Stimulated activated naive B cell treated with anti-CD40 and anti-IgM and Interleukin-4, amounts not matched to agents 10 μg/mL and 1 μg/mL and 100 μg/mL, for 72 hours (primary cell): ENCODE measurements at places on chromosomes 6 and 20.

DNA sequence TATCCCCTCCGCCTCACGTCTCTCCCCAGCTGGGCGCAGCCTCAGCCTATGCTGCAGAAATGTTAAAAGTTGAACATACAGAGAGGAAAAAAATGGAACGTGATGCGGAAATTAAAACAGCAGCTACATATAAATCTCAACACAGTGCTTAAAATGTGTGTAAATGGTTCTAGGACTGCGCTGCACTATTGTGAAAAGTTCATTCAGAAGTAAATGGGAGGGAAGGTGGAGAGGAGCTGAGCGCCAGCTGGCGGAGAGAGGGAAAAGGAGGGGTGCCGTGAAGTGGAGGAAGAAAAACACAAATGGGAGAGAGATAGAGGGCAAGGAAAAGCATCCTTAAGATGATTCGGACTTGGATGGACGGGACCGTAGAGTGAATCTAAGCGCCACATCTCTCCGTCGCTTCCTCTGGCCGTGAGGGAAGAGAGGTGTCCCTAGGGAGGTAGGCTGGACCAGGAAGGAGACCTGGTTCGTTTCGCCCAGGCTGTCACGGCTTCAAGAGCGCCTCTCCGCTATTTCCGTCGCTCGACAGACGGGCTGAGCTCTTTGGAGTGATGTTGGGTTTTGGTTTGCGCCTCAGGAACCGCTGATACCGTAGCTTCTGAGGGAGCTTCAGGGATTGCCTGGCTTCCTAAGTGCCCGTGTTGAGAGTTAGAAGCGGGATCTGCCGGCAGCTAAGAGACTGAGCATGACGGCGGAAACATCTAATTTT lies 113.7 kb downstream of the TRIM27 start:
- peaks cover 4% of the 10 kb centered on the region for H3K36me3 ChIP-seq
- peaks cover 77% of the 10 kb centered on the region for H3K27me3 ChIP-seq

- no peaks in the 10 kb centered on the region for H3K36me3 ChIP-seq
- peaks cover 11% of the 10 kb centered on the region for H3K27me3 ChIP-seq
- no peaks in the 10 kb centered on the region for H3K4me1 ChIP-seq
Observed at GRCh38 chr6:57243954-57244353, 21.8 kb upstream of the RAB23 start.

DNA sequence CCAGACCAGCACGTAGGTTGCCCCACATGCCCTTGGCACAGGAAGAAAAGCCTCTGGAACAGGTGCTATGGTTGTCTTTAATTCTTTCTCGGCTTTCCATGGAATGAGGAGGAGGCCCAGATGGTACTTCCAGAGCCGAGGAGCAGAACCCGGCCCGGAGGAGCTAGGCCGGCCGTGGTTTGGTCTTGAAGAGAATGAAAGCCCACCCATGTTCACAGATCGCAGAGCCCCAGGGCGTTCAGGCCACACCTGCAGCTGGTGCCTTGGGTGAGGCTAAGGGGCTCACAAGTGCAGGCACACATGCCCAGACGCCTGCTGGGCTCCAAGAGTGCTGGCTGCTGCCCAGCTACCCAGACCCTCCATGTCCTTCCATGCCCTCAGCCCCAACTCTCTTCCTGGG lies 20.0 kb downstream of the EDN3 start:
- no peaks in the 10 kb centered on the region for H3K36me3 ChIP-seq
- no peak for DNase-seq
- no peaks in the 10 kb centered on the region for H3K27me3 ChIP-seq
- no peak overlapping the region for H3K4me3 ChIP-seq
- H3K4me1 ChIP-seq = no peaks in the 10 kb centered on the region
- no peak overlapping the region for H3K27ac ChIP-seq

GRCh38 chr20:62060631-62061541 lies 4.8 kb downstream of the TAF4 start:
- H3K36me3 ChIP-seq = peaks cover 26% of the 10 kb centered on the region
- no peak for DNase-seq
- H3K27me3 ChIP-seq = no peaks in the 10 kb centered on the region
- H3K4me1 ChIP-seq = peaks cover 41% of the 10 kb centered on the region
- no peak overlapping the region for H3K4me3 ChIP-seq

DNA sequence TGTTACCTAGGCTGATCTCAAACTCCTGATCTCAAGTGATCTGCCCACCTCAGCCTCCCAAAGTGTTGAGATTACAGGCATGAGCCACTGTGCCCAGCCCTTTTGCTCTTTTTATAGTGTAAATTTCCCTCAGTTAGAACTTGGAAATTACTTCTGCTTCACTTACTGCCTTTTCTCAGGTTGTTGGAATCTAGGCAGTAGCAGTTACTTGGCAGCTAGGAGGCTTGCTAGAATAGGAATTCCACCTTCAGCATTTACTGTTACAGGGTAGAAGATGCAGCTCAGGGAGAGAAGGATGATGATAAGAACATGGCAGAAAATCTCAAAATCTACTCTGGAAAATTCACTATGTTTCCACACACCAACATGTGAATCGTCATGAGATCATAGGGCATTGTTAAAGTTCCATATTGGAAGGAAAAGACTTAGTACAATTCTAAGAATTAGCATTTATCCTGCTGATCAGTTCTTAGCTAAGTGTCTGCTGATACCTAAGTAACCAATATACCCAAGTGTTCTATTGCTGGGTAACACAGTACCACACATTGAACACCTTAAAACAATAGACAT lies 182.2 kb downstream of the SLC16A10 start:
- no peak overlapping the region for H3K27ac ChIP-seq
- H3K4me1 ChIP-seq = peaks cover 35% of the 10 kb centered on the region
- H3K4me3 ChIP-seq = no peak overlapping the region
- H3K27me3 ChIP-seq = no peaks in the 10 kb centered on the region
- peaks cover 67% of the 10 kb centered on the region for H3K36me3 ChIP-seq
- DNase-seq = no peak
